Activated CD8-positive, alpha-beta T cell treated with anti-CD3 and anti-CD28 coated beads, Interleukin-2, amount 10 ng/mL, durations not matched to agents 7 days and 5 days (primary cell): ENCODE measurements at places on chromosomes 6 and 20. TPM values are rescaled to one million over a fixed set of nuclear protein-coding genes. Genes with fewer than 3 reads are reported as not detected.

DNA sequence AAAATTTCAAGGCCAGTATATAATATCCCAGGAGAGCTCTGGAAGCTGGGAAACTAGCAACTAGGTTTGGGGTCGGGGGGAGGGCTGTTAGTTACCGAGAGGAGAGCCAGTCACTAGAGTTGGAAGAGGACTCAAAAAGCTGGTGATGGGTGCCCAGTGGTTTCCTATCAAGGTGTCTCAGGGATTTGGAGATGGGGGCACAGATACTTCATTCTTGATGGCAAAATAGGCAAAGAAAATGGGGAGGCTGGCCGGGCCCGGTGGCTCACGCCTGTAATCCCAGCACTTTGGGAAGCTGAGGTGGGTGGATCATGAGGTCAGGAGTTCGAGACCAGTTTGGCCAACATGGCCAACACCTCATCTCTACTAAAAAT, 805 bp downstream of the PHF1 start:
- DNase-seq = no peak

DNA sequence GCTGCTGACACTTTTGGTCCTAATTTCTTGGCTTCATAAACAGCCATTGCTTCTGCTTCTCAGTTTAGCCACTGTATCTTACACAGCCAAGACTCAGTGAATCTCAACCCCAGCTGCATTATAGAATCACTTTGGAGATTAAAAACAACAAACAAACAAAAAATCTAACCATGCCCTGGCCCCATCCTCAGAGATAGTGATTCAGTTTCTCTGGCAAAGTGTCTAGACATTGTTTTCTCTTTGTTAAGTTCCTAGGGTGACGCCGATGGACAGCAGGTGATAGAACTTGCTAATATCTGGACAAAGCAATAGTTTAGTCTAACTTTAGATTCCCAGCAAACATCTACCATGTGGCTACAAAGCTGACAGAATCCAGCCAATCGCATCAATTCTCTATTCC, 2.9 kb downstream of the ADGRF5 start:
- DNase-seq = no peak

Gene SH3BGRL2
- 0.13 TPM for total RNA-seq

DNA sequence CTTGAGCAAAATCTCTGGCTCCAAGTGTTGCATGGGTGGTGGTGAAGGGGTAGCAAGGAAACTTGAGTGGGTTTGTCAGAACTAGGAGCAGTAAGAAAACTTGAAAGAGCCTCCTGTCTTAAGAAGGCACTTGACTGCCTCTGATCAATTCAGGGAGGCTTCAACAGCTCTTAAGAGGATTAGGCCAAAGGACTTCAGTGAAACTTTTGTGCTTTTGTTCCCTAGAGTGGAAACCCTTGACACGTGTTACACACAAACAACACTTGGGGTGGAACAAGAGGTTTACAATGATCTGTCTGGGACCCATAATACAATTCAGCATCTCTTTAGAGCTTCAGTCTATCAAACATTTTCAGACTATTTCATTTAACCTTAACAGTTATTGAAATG, 80.1 kb upstream of the ARMC2 start:
- no peak for DNase-seq

DNA sequence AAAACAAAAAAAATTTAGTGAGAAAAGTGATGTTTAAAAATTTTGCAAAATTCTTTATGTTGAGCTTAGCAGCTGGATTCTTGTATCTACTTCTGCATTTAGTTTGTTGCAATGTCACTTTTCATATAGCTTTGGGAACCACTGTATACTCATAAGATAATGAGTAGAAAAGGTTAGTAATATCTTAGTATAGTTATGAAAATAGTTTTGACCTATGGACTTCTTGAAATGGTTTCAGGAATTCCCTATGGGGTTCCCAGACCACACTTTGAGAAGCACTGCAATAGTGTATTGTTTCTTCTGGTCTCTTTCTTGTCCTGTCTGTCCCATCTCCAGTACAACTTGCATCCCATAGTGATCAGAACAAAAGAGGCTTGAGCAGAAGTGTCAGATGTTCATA, 29.4 kb downstream of the PPP1R16B start:
- DNase-seq = no peak

DNA sequence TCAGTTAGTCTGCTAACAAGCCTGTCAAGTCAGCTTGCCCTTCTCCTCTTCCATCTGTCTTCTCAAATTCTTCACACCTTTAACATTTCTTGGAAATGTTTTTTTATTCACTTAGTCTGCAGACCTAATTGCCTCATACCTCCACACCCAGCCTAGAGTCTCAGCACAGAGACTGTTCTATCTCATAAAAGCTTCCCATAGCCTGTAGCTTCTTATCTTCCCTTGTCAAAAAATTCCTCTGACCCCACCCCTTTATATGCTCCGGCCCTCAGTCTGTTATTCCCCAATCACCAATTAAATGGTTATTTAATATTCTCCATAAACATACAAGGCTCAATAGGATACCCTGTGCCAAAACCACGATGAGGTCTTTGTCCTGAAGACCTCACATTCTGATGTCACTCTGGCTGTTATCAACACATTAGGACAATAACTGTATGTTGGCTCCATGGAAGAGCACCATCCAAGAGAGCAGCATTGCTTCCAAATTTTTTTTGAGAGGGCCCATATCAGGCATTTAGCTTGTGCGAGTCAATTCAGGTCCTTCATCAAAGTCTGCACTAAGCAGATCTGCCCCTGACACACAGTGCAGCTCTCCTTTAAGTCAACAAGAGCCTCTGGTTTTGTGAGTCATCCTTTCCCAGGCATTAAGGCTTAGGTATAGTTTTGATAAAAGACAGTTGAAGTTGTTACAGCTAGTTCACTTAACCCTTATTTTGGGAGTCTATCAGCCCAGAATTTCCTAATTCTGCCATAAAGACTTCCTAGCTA, 83.2 kb upstream of the TBX18 start:
- DNase-seq = no peak

Gene SLC17A2
- not detected for total RNA-seq

DNA sequence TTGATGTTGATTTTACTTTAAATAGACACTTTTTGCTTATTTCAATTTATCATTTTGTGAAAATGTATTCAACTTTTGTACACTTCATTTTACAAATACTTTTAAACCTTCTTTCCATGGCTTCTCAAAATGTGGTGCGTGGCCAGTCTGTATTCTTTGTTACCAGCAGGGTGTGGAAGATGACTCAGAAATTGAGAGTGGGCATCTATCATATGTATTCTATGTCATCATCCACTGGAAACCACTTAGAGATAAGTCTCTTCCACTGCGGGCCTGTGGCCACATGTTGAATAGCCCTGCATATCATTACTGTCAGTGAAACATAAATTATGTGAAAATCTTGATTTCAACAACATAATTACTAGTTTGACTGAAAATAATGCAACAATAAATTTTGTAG, 52.6 kb upstream of the MC3R start:
- DNase-seq = no peak

Gene FAM162B
- not detected for total RNA-seq

Gene SAMD3
- 22.1 TPM for total RNA-seq

DNA sequence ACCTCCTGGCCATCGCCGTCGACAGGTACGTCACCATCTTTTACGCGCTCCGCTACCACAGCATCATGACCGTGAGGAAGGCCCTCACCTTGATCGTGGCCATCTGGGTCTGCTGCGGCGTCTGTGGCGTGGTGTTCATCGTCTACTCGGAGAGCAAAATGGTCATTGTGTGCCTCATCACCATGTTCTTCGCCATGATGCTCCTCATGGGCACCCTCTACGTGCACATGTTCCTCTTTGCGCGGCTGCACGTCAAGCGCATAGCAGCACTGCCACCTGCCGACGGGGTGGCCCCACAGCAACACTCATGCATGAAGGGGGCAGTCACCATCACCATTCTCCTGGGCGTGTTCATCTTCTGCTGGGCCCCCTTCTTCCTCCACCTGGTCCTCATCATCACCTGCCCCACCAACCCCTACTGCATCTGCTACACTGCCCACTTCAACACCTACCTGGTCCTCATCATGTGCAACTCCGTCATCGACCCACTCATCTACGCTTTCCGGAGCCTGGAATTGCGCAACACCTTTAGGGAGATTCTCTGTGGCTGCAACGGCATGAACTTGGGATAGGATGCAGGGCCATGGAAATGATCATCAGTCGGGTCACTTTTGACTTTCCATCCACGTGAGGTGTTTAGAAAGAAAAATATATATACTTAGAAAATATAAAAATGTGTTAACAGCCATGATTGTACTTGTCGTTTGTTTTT, 868 bp downstream of the MC3R start:
- DNase-seq = peak; percentile 41

DNA sequence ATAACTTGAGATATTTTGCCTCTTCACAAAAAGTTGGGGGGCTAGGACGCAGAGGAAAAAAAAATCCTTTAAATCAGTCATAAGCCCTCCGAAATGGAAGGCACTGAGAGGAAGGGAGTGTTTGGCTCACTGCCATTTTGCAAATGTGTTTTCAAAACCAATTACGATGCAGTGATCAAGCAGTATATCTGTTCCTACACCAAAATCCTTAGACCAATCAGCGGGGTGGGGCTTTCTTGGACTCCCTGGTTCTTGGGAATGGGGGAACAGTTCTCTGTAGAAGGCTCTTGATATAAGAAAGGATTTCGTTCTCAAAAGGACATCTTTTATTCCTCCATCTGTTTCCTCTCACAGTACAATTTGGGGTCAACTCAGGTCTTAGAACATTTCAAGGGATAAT, 478.6 kb upstream of the JARID2 start:
- no peak for DNase-seq

Gene FAM83B
- not detected for total RNA-seq

- no peak for DNase-seq
Observed at GRCh38 chr20:64224351-64225170, 31.0 kb upstream of the PCMTD2 start.

- DNase-seq = peak; percentile 33
Observed at GRCh38 chr6:1792989-1793388, 183.3 kb downstream of the FOXC1 start.

DNA sequence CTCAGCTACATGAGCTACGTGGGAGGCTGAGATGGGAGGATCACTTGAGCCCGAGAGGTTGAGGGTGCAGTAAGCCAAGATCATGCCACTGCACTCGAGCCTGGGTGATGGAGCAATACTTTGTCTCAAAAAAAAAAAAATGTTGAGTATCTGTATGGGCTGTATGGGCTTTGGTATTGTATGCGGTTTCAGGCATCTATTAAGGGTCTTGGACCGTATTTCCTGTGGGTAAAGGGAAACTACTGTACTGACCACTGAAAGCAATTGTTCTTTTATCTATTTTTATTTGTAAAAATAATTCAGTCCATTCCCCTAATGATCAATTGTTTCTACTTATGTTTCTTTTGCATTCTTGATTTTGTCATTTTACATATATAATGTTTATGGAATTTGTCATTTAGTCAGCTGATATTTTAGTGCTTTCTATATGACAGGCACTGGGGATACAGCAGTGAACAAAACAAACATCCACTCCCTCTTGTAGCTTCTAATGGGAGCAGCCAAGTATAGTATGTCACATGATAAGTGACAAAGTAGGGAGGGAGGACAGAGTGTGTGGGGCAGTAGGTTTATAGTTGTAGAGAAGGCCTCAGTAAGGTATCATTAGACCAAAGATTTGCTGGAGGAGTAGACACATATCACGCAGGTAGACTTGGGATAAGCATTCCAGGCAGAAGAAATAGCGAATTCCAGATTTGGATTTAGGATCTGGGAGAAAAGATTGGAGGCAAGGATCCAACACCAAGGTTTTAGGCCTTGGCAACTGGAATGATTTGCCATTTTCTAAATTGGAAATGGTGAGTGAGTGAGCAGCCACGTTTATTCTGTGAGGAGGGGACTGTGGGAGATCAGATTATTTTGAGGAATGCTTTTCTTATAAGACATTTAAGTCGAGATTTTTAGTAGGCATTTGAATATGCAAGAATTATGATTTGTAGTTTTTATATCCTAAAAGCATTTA, 6.0 kb downstream of the PCMT1 start:
- DNase-seq = no peak

DNA sequence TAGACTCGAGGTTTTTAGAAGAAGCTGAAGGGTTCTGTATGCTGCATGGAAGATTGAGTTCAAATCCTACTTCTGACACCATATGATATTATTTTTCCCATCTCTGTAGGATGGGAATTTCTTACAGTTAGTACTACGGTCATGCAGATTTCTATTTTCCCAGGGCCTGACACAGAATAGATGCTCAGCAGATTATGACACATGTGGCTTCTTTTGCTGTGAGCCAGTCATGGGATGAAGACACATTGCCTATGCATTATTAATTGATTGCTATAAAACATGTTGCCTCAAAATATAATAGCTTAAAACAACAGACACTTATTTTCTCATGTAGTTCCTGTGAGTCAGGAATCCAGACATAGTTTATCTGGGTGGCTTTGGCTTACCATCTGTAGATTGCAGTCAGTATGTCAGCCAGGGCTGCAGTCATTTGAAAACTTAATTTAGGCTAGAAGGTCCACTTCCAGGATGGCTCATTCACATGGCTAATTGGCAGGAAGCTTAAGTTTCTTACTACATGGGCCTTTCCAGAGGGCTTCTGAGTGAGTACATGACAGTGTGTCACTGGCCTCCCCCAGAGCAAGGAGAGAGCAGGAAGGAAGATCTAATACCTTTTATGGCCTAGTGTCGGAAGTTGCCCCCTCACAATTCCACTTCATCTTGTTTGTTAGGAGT, 29.5 kb downstream of the TOP1 start:
- DNase-seq = no peak

GRCh38 chr20:51529758-51530157, 12.8 kb downstream of the NFATC2 start:
- DNase-seq = peak; percentile 61

DNA sequence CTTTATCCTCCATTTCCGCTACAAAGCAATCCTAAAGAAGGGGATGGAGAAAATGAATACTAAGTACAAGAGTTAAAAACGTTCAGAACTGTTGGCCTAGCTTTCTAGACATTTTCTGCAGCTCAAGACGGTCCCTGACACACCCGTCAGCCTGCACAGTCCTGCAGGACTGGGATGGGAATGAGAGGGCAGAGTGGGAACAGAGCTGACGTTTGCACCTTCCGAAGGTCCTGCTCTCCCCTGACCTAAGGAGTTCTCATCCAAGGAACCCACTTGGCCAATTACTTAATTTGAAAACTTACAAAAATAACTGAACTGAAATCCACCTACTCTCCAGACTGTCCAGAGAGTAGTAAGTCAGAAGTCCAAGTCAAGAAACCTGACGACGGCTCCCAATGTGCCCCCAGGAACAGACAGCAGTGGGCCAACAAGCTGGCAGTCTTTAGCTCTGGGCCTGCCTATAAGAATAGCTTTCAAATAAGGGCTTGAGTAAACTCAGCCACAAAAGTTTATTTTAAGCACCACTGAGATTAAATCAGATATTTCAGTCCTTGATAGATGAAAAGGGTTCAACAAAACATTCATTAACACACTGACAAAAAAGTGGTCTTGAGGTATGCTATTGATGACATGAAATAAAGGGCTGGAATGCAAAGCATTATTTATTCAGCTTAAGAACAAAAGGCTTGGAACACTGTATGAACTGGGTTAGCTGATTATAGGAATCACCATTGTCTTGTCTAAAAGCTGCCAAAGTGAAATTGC, 76.8 kb downstream of the CNKSR3 start:
- no peak for DNase-seq

Gene C6orf52
- 2.3 TPM for total RNA-seq
